RPMI7951 (cell line): ENCODE measurements at places on chromosomes 1 and 21. TPM values are rescaled to one million over a fixed set of nuclear protein-coding genes. Genes with fewer than 3 reads are reported as not detected.
A peak's percentile ranks its signal among the peaks of the same experiment; 100 is the strongest.

DDR2 gene
- 47.2 and 58.2 TPM in 2 replicates for total RNA-seq

MANEAL gene
- total RNA-seq: 5.6 and 8.2 TPM in 2 replicates

CFAP45 gene
- 2.2 and 2.9 TPM in 2 replicates for total RNA-seq

NBPF20 gene
- total RNA-seq: 0.78 and 1.3 TPM in 2 replicates

SYT2 gene
- not detected in 2 replicates for total RNA-seq

S100A16 gene
- total RNA-seq: 328 and 342 TPM in 2 replicates

ESPN gene
- total RNA-seq: 0.10 TPM in 1 of 2 replicates, not detected in the other

IL6R gene
- 0.24 and 0.29 TPM in 2 replicates for total RNA-seq

NBPF26 gene
- 2.8 and 3.3 TPM in 2 replicates for total RNA-seq

GUCA2B gene
- total RNA-seq: not detected in 2 replicates

FCRLB gene
- 2.2 and 2.4 TPM in 2 replicates for total RNA-seq

OXCT2 gene
- total RNA-seq: 1.9 and 2.6 TPM in 2 replicates

STYXL2 gene
- total RNA-seq: 0.10 and 0.36 TPM in 2 replicates

PADI4 gene
- total RNA-seq: 3.5 and 6.7 TPM in 2 replicates

ALDH4A1 gene
- total RNA-seq: 13.1 and 13.4 TPM in 2 replicates

FHAD1 gene
- 5.5 and 6.8 TPM in 2 replicates for total RNA-seq

SAMSN1 gene
- total RNA-seq: 0.12 and 0.98 TPM in 2 replicates

CRNN gene
- total RNA-seq: not detected in 2 replicates

DNA sequence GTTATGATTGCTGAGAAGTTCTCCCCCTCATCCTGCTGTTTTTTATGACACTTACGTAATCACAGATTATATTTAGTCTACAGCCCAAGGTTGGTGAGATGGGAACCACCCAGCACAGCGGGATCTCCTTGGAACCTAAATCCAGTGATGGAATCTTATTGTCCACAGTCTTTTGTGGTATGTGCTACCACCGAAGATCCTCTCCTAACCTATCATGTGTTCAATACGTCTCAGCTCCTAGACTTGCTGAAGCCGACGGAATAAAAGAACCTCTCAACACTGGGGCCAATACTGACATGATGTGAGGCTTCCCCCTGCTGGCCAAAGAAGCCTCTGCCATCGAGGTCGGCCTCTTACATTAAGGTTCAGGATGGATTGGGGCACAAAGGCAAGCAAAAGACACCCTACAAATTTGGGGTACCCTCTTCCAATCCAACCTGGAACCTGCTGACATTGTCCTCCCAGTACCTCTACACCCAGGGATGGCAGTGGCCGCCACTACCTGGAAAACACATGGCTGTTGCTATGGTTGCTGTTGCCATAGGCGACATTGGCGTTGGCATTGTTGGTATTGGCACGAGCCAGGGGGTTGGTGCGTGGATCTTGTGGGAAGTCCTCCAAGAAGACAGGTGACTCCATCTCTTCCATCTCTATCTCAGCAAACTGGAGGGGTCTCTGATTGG is 19.4 kb upstream of the KIF21B start:
- peak; percentile 60 for DNase-seq

DNA sequence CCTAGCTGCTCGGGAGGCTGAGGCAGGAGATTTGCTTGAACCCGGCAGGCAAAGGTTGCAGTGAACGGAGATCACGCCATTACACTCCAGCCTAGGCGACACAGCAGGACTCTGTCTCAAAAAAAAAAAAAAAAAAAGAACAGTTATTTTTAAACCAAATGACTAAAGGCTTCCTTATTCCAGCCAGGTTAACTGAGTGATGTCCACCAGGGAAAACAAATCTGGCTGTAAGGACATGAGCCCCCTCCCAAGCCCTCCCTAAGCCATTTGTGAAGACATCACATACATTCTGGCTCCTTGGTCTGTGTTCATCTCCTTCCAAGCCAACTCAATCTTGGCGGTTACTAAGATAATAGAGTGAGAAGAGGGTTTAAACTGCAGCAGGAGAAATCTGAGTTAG is 8.2 kb downstream of the TMCC2 start:
- no peak for DNase-seq

GRCh38 chr1:190759807-190760206 is 282.1 kb upstream of the BRINP3 start:
- DNase-seq: no peak

DNA sequence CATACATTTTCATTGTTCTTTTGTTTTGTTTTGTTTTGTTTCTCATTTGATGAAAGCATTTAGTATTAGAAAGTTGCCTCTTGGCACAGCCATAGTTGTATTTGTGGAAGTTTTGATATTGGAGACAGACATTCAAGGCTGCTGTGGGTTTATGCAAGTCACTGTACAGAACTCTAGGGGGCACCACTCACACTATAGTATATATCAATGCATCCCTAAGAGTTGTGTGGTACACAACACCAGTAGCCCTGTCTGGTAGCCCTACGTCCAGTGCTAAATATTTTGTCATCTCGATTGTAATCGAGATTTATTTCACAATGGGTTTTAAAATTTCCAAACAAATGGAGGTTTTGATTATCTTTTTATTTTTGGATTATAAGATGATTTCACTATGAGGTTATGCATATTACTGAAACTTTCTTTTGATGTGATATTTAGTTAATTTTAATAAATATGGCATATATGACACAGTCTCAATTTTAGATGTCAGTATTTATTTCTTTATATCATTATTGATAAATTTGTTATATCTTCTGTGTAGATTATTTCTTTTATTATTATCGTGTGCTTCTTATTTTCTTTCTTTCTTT is 112.2 kb downstream of the NR5A2 start:
- peak; percentile 50 for DNase-seq

DNA sequence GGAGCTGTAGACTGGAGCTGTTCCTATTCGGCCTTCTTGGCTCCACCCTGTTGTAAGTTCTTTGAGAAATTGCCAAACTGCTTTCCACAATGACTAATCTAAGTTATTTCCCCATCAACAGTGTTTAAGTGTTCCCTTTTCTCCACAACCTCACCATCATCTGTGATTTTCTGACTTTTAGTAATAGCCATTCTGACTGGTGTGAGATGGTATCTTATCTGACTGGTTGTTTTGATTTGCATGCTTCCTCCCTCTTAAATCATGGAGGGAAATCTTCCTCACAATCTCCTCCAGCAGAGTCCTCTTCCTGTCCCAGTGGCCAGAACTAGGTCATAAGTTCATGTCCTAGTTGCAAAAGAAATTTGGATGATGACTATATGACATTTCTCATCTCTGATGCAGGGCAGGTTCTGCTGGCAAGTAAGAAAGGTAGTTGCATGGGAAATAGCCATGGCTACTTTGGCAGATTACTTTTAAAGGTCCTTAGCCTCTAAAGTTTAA is 294.0 kb downstream of the LRRC40 start:
- DNase-seq: peak; percentile 5

- peak; percentile 68 for DNase-seq
Observed at GRCh38 chr1:20381045-20381641, 90.5 kb downstream of the VWA5B1 start.

DNA sequence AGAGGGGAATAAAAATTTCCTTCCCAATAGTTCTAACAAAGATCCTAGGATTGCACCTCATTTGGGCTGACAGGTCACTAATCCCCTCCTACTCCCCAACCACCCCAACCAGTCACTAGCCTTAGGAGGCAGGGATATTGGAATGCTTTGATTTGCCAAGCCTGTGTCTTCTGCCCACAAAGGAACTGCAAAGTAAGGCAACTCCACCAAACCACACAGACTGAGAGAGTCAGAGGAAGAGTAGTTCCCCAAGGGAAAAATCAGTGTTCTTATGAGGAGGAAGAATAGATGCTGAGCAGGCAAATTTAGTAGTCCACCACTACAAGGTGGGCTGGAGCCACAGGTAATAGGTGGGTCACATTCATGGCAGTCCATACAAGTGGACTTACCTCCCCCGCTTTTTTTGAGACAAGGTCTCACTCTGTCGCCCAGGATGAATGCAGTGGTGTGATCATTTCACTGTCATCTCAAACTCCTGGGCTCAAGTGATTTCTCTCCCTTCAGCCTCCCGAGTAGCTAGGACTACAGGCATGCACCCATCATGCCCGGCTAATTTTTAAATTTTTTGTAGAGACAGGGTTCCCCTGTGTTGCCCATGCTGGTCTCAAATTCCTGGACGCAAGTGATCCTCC is 3.7 kb upstream of the TMEM39B start:
- DNase-seq: peak; percentile 64

- DNase-seq: no peak
Observed at GRCh38 chr1:108070662-108071061, 105.7 kb upstream of the VAV3 start.

DNA sequence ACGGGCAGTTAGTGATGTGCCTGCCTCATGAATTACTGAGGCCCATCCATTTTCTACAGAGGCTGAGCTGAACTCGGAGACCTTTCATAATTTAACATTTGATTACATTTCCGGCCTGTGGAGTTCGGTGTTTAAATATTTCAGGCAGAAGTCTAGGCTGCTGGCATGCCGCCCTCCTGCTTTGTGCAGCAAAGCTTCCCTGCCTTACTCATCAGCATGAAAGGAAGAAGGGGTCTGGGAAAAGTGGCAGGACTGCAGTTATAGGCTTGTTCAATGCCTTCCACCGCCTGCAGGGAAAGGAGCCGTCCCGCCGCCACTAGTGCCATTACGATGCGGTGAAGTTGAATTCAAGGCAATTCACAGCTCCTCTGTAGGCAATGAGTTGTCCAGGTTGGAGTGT is 527.9 kb downstream of the NPHP4 start:
- peak; percentile 18 for DNase-seq

DNA sequence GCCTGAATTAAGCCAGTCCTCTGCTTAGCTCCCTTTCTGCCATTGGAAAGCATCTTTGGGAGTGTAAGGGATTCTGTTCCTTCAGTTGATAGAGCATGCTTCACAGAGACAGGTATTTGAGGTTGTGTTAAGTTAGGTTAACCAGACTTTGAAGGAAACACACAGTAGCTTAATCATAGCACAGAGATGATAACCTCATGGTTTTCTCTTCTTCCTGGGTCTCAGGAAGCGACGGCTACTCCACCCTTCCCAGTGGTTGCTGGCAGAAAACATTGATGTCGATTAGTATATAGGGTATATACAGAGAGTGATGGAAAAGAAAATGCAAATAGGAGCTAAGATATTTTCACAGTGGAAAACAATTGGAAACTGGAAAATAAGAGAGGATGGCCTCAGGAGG is 42.0 kb downstream of the S1PR1 start:
- no peak for DNase-seq

- no peak for DNase-seq
Observed at GRCh38 chr1:66342707-66343106, 191.2 kb upstream of the SGIP1 start.

DNA sequence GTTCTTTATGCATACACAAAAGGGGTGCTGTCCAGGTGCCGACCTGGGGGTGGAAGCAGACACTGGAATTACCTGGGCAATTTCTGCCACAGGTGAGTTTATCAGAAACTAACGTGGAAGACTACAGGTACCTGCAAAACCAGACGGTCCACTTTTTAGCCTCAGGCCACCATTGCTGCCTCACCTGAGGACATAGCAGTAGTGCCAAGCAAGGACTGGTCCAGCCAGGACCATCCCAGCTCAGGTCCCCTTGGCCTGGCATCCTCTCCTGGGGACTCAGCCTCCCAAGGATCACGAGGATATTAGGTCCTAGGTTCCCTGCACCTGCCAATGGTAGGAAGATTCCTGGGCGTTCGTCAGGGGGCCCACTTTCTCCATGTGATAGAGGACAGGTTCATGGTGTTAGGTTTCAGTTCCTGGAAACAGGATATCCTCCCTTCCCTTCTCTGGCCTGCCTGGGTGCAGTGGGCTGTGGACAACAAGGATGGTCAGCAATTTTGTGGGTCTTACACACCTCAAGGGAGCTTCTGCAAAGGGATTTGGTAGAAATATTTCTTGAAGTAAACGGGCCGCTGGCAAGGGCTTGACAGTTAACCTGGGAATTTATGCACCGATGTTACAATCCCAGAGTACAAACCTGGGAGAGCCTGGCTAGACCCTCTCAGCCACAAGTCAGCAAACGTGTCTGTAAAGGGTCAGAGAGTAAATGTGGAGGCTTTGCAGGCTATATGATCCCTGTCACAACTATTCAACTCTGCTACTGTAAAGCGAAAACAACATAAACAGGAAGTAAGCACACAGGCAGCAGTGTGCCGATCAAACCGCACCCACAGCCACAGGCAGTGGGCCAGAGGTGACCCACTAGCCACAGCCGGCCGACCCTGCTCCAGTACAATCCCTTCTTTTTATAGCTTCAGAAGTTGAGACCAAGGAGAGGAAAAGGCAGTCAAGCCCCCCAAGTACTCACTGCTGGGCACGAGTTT is 71.4 kb upstream of the RAB4A start:
- DNase-seq: peak; percentile 30

DNA sequence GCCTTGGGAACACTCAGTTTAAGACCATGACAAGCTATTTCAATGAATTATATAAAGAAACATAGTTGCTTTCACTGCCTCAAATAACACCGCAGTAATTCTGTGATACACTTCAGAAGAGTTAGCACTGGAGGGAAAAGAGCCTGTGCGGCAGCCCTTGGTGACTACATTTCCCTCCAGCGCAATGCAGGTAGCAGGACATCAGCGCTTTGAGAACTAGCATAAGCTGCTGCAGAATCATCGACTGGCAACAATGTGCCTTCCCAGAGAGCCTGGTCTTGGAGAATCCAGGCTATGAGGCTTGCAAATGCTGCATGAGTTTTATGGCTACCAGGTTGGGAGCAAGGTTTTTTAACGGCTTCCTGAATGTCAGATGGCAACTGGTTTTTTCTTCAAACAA is 7.5 kb downstream of the NRIP1 start:
- no peak for DNase-seq

- no peak for DNase-seq
Observed at GRCh38 chr1:223219846-223220610, 77.0 kb upstream of the TLR5 start.

DNA sequence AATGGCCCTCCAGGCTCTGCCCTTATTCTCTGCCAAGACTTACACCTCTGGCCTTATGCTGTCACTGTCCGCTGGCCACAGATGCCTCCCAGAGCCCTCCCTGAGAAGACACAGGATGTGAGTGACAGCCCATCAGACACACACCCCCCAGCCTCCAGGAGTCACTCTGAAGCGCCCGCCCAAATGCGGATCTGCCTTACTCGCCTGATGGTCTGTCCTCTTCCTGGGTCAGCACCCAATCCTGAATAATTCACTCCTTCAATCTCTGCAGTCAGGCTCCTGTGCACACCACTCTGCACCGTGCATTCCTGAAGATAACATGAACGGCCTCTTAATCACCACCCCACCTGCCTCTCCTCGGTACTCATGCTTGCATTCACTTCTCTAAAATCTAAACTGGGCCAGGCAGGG is 14.7 kb downstream of the CLSTN1 start:
- no peak for DNase-seq

DNA sequence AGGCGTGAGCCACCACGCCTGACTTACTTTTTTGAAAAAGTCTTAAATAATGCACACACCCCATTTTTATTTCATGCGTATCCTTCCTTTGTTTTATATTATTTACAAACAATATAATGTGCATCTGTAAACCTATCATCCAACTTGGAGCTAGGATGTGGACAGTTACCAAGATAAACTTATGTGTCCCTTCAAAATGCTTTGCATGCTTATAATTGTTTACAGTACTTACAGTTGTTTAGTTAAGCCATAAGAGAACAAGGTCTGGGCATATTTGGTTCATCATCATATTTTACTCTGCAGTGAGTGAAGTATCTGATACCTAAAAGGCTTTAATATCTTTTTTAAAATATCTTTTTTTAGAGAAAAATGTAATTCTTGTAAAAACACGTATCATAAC is 16.1 kb upstream of the HMGN1 start:
- DNase-seq: no peak

- no peak for DNase-seq
Observed at GRCh38 chr1:241460098-241460873, 59.3 kb downstream of the FH start.
